ENCODE measurements at places on chromosomes 5 and 9.

GRCh38 chr5:159917994-159918393 lies 1.7 kb downstream of the ADRA1B start:
- DNase-seq = no peak

DNA sequence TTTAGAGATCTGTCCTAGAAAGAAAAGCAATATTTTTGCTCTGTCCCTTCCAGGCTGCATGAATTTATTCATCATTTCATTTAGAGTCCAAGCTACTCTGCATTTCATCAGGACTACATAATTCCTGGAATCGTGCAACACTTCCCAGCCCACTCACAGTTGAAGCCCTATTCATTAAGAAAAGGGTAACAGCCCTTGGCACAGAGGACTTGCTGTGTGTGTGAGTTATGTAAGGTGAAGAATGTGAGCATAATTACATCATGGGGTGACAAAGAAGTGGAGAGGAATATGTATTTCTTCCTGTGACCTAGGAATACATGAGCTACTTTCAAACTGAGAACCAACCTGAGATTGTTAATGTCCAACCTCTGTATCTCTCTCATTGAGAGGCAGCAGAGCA lies 317.4 kb downstream of the ARHGEF28 start:
- DNase-seq = no peak

GRCh38 chr9:7297521-7297920 lies 502.1 kb downstream of the DMAC1 start:
- DNase-seq = no peak

- no peak for DNase-seq
Measured at GRCh38 chr9:70410368-70410767, 4.1 kb downstream of the KLF9 start.

DNA sequence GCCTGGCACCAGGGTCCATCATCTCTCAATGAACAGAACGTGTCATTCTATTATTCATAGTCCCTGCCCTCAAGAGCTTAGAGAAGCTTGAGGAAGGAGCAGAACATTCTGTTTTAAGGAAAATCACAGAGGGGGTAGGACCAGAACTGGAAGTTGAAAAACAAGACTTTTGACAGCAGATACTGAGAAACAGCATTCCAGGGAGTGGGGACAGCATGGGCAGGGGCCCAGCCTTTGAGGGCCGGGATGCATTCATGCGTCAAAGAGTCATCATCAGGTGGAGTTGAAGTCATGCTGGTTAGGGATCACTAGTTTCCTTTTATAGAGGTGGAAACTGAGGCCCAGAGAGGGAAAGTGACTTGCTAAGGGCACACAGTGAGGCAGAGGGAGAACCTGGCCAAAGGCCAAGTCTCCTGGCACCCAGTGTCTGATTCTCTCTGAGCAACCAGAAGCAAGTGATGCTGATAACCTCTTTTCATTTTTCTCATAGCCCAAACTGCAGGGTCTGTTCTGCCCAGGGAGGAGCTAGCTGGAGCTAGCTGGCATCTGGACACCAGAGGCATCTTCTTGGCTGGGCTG lies 41.5 kb upstream of the STXBP1 start:
- DNase-seq = no peak

GRCh38 chr9:129490583-129491486 lies 130.1 kb downstream of the C9orf50 start:
- peak; percentile 67 for DNase-seq

- DNase-seq = no peak
Measured at GRCh38 chr9:94941211-94941875, 214.8 kb downstream of the AOPEP start.

GRCh38 chr9:88535226-88536022 lies 446 bp downstream of the NXNL2 start:
- peak; percentile 65 for DNase-seq

DNA sequence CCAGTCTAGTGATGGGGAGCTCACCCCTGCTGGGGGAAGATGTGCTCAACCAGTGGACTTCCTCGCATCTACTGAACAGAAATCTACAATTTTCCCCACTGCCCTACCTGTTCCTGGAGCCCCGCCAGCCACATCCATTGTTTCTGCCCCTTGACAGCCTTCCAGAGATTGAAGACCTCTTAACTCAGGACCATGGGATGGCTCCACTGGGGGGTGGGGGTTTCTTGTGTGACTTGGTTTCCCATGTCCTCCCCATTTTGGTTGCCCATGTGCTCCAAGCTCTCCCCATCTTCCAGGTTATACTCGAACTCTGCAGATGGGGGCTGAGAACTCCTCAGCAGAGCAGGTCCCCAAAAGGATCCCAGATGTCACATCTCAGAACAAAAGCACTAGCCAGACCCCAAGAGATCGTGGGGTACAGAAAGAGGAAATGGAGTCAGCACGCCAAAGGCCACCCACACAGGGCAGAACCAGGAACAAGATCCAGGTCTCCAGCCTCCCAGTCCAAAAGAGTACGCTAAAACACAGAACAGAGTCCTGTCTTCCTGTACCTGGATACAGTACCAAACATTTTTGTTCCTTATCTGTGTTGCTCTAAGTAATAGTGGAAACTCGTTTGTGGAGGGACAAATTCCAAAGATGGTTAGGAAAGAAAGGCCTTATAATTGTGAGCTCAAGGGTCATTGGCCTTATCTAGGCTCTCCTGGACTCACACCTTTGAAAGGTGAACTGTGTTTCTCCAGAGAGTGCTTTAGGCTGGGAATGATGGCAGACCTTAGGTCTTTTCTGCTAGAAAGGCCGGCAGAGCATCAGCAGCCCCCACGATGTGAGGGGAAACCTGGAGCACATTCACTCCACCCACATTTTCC lies 15.8 kb downstream of the CORO2A start:
- DNase-seq = no peak

DNA sequence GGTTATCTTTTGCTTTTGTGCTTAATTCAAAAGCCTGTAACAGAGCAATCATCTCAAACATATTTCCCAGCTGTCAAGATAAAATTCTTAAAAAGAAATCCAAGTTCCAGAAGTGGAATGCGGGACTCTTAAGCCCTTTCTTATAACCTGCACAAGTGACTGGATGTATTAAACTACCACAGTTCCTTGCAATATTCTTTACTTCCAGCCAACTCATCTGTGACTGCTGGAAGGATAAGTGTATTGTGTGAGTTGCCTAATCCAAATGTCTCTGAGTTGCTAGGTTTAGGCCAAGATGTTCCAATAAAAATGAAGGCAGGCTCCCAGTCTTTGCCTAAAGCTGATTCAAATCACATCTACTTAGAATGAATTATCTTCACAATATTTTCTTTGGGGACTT lies 159.2 kb upstream of the SLC24A2 start:
- no peak for DNase-seq

- no peak for DNase-seq
Measured at GRCh38 chr9:90598191-90598590, 44.4 kb downstream of the DIRAS2 start.

- no peak for DNase-seq
Measured at GRCh38 chr5:87776785-87777184, 364.1 kb upstream of the CCNH start.

GRCh38 chr5:119397518-119398380 lies 41.9 kb downstream of the TNFAIP8 start:
- no peak for DNase-seq

DNA sequence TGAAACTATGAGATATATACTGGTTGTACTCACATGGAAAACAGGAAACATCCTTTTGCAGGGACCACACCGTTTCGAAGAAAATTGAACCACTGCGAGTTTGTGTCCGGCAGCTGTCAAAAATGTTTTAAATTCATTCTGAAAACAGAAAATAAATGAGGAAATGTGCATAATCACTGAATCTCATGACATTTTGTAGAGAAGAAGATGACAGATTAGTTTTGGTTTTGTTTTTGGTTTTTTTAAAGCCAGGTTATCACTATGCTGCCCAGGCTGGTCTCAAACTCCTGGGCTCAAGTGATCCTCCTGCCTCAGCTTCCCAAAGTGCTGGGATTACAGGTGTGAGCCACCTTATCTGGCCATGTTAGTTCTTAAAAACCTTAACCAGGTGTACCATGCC lies 3.5 kb downstream of the TXNDC8 start:
- DNase-seq = no peak

GRCh38 chr5:172830876-172831662 lies 3.0 kb upstream of the ERGIC1 start:
- DNase-seq = no peak

DNA sequence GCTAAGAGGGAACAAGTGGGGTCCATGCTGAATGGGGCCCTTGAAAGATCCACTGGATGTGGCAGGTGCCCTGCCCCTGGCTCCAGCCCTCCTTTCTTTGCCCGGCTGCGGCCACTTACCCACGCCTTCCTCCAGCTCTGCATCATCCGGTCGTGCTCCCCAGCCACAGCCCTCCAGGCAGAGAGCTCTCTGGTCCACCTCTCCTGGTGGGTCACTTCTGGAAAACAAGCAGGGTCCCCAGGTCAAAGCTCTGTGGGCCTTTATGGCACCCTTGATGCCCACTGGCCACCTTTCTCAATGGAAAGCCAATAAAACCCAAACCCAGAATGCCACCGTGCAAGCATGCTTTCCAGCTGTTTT lies 45.0 kb downstream of the SECISBP2 start:
- DNase-seq = no peak
